ENCODE measurements at places on chromosomes 7 and 10.

DNA sequence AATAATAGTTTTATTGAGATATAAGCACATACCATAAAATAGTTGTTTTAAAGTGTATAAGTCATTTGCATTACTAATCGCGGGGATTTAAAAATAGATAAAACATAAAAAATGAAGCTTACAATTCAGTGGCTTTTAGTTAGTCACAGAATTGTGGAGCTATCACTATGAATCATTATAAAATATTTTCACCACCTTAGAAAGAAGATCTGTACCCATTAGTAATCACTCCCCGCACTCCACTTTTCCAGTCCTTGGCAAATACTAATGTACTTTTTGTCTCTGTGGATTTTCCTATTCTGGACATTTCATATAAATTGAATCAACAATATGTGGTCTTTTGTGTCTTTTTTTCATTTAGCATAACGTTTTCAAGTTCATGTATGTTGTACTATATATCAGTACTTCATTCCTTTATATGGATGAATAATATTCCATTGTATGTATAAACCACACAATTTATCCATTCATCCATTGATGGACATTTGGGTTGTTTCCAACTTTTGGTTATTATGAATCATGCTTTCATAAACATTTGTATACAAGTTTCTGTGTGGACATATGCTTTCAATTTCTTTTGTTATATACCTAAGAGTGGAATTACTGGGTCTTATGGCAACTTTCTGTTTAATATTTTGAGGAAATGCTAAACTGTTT is 162.5 kb downstream of the MAGI2 start:
- no peak for DNase-seq

GRCh38 chr10:59593768-59594167 is 115.9 kb downstream of the SLC16A9 start:
- no peak for DNase-seq

DNA sequence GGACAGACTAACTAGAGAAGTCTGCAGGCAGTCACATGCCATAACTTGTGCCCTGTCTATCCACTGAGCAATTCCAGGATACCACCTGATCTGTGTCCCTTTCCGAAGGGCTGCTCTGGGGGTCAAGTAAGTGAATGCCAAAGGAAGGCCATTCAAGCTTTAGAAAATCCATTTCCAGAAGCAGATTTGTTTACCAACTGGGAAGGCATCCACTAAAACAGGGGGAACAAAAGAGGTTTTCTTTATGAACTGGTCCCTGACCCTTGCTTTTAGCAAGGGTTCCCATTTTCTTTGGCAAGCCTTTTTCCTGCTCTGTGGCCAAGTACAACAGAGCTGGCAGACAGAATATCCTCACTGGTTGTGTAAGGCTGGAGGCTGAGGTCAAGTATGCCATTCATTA is 36.5 kb downstream of the ITPRID1 start:
- DNase-seq, result no peak

- no peak for DNase-seq
Observed at GRCh38 chr7:139560678-139561077, 37.2 kb downstream of the CLEC2L start.

DNA sequence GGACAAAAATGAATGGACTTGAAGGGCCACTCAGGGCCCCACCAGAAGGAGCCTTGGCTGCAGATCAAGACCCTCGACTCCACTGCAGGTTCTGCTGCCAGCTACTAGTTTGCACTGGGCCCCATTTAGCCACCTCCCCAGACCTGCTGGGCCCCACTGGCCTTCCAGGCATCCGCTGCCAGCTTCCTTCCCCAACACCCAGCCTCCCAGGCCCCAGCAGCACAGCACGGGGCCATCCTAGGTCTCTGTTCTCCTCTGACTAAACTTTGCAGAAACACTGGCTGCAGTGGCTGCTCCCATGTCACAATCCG is 277.4 kb upstream of the KLF14 start:
- peak; percentile 77 for DNase-seq

DNA sequence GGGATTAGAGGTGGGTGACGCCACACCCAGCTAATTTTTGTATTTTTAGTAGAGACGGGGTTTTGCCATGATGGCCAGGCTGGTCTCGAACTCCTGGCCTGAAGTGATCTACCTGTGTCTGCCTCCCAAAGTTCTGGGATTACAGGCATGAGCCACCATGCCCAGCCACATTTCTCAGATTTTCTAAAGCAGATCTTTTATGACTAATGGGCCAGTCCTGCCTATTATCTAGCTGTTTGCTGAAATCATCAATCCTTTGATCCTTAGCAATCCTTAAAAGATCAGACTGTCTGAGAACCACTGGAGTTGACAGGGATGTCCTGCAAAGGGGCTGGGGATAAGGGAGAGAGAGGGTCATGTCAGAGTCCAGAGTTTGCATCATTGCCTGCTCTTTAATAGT is 21.2 kb upstream of the ABCA13 start:
- DNase-seq, result no peak

- no peak for DNase-seq
Observed at GRCh38 chr7:133859231-133859630, 267.9 kb upstream of the LRGUK start.

DNA sequence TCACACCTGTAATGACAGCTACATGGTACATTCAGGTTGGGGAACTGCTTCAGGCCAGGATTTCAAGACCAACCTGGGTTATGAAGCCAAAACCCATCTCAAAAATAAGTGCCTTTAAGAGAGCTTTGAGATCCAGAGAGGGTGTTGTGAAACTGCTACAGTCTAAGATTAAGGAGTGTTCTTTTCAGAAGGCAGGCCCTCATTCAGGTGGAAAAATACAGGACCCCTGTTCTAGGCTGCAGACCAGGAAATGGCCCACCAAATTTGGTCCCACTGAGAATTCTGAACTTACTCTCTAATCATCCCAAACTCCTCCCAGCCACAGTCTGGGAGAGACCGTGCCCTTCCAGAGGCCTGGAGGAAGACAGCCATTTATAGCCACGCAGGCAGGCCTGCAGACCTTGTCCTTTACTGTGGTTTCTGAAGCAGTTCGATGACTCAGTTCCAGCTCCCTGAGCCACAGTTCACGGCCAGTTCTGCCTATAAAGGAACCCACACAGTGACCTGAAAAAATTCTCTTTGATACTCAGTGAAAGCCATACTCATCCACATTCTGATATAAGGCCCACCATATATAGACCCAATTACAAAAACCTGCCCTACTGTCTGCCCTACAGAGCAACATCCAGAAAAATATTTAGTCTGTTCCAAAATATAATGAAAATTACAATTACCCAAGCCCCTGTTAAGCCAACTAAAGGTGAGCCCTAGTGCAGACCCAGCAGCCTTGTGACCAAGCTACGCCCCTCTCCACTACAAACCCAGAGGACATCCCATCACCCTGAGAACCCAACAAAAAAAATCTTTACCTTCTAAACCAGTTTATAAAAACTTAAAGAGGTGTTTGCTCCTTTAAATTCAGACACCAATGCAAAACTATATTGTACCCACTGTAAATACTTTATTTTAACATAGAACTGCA is 21.2 kb downstream of the ZNF680 start:
- DNase-seq, result no peak

GRCh38 chr7:43022008-43022407 is 89.8 kb downstream of the MRPL32 start:
- no peak for DNase-seq

DNA sequence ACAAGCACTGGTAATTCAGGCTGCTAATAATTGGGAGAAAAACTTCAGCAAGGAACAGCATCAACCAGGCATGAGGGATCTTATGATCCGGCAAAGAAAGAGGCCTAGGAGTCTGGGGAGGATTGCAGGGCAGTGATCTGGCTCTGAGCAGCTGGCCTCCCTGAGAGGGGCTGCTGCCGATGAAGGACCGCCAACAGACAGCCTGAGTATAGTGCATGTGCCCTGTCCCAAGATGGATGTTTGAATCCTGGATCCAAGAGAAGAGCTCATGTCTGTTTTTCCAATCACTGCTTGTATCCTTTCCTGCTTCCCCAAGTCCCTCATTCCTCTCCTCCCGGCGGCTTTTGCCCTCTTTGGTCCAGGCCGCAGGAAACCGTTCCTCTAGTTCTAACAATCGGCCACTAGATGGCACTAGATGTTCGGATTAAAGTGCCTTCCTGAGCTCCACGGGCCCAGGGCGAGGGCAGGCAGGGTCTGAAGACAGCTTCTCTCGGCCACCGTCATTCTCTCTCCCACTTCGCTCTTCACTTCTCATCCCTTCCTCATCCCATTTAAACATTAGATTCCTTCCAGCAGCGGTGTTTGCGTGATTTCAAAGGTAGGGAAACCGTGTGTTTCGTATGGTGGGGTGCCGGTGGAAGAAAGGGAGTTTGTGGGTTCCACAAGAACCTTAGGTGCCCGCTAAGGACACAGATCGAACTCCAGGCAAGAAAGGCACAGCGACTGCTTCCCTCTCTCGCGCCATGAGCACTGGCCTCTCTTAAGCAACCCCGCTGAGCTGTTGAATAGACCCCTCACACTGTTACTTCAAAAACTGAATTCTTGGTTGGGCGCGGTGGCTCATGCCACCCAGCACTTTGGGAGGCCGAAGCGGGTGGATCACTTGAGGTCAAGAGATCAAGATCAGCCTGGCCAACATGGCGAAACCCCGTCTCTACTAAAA is 82.4 kb downstream of the ADCYAP1R1 start:
- peak; percentile 29 for DNase-seq

GRCh38 chr7:132785870-132786269 is 209.6 kb upstream of the PLXNA4 start:
- no peak for DNase-seq

DNA sequence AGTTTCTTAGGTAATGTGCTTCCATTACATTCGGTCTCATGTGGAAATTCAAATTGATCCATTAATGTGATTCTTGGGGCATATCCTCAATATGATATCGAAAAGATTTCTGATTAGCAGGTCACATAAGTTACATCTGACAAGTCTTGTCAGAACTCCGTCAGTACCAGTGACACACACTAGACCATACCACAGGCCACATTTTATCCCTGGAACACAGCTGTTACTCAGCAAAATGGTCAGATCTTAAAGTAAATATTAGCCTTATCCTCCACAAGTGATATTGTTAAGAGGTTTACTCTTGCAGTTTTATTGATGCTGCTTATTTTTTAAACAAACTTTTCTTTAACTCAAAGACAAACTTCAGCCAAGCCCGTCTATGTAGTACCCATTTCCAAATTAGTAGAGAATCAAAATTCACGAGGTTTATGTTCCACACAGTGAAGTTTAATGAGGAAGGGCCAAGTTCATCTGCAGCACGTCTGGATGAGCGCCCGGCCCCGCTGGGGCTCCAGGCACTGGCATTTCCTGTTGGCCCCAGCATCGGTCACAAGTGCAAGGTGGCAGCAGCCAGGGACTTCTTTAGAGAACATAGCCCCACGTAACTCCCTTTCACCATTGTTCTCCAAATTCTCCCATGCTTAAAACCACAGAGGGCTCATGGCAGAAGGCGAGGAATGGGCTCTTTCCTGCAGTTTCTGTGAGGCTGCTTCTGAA is 132.2 kb downstream of the VIPR2 start:
- peak; percentile 65 for DNase-seq
